ENCODE measurements at places on chromosomes 3 and 15.

DNA sequence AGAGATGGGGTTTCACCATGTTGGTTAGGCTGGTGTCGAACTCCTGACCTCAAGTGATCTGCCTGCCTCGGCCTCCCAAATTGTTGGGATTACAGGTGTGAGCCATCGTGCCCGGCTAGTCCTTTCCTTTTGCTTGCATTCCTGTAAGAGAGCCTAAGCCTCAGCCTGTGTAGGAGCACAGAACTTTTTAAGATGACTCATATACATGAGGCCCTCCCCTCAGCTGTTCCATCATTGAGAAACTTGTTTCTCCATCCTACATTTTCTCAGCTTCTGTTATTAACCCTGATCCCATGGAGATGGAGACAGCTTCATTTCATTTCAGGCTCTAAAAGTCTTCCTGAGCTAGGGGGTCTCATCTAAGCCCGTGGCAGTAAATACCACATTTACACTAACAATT, 123.3 kb downstream of the PLOD2 start:
- no peak for ATAC-seq

DNA sequence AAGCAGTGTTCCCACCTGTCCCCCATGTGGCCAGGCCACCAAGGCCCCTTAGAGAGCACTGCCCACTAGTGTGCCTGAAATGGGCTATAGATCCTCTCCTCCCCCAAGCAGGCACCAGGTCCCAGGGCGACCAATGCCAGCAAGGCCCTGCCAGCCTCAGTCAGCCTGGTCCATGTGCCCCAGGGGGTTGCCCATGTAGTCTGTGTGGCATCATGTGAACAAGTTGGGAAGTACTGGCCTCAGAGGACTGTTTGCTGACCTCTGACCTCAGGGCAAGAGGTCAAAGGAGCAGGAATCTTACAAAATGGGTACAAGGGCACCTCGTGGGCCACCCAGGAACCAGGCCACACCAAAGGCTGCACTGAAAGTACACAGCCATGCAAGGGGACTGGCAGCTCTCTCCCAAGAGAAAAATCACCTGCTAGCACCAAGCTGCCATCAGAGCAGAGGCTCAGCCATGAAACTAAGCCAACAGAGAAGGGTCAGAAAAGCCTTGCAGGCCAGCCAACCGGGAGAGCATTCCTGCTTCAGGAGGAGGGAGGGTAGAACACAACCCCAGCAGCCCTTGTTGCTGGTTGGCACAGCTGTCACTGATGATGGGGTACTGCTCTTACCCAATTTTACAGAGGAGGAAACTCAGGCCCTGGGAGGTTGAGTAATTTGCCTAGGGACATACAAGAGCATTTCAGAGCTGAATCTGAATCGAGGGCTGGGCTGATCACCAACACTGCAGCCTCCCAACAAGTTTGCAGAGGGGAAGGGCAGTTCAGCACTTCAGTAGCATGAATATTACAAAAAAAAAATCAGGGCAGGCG, 5.2 kb upstream of the FURIN start:
- ATAC-seq: no peak

GRCh38 chr3:63395960-63396359, 117.9 kb downstream of the SYNPR start:
- ATAC-seq: no peak

DNA sequence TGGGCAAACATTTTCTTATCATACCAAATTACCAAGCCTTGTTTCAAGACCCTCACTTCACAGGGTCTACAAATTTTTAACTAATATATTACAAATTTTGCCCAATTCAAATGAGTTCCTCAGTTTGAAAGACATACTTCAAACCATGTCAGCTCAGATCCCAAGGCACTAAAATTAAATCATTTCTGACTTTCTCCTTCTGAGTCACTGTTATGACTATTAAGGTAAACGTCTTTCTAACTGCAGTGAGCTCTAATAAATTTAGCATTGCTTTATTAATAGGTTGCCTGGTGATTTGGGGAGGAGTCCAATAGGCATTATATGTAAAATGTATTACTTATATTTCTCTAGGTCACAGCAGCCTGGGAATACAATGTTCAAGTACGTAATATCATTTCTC, 158.2 kb upstream of the ARHGEF26 start:
- ATAC-seq: no peak

Data from SK-N-SH treated with all-trans-retinoic acid at 6 μM for 48 hours (cell line).